AG20443 (cell line): ENCODE measurements at places on chromosomes 7 and 10.

GRCh38 chr7:7539152-7539551, 3.5 kb upstream of the COL28A1 start:
- DNase-seq = no peak

DNA sequence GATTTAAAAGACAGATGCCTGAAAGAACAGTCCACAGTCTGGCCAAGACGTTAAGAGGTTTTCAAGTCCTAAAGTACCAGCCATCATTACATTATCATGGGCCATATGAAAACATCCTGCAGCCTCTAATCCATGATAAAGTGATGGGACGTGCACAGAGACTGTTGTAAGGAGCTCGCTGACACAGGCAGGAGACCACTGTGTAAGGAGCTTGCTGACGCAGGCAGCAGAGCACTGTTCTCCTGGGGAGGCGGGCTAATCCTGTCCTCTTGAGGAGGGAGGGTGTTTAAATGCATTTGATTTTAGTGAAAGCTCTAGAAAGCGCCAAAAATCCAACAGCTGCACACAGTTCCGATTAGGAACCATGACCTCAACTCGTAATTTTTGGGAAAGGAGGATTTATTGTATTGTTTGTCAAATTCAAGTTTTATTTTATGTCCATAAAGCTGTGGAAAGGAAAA, 16.9 kb downstream of the SVIL start:
- DNase-seq = no peak

DNA sequence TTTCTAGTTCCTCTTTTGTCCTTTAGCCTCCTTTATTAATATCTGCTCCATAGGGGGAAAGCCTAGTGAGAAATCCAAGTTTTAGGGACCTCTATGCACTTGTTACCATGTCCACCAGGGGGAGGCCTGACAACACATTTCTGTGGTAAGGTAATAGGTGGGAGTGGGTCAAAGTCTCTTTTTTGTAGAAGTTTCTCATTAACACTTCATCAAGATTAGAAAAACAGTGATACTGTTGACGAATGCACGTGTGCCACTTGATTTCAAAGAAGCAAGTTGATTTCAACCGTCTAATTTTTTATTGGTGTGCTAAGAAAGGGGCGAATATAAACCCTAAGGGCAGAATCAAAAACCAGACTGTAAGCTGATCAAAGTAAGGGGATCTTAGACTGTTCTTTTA, 30.6 kb downstream of the CISD1 start:
- DNase-seq = peak; percentile 67

DNA sequence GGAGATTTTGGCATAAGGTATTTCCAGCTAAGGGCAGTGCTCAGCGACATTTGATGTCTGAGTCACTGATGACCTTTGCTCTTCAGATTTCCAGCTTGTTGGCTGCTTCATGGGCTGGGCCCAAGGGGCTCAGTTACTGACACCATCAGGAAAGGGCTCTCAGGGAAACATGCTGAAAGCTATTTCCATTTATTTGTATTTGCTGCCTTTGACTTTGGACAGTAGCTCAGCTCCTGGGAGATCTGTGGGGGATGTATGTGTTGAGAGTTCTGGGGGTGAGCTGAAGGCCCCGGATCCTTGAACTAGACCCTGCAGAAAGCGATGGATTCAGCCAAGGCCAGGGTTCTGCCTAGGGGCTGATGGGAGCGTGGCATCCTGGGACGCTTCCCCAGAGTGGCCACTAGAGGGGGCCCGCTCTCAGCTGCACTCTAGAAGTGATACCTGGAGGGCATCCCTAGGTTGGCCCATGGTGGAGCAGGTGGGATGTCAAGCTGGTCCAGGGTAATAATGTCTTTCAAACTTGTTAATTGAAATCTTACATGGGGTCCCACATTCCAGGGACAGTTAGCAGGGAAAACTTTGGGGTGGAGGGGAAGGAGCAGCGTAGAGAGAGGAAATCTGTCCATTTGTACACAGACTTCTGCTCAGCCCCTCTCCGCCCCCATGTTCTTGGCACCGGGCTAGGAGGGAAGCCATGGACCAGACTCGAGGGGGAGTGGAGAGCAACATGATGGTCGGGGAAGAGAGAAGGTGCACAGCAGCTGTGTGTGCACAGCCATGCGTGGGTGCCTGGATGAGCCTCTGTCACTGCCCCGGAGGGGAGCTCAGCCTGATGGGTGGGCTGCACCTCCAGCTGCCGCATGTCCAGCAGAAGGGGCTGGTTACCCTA, 3.0 kb upstream of the BTBD16 start:
- peak; percentile 89 for DNase-seq

DNA sequence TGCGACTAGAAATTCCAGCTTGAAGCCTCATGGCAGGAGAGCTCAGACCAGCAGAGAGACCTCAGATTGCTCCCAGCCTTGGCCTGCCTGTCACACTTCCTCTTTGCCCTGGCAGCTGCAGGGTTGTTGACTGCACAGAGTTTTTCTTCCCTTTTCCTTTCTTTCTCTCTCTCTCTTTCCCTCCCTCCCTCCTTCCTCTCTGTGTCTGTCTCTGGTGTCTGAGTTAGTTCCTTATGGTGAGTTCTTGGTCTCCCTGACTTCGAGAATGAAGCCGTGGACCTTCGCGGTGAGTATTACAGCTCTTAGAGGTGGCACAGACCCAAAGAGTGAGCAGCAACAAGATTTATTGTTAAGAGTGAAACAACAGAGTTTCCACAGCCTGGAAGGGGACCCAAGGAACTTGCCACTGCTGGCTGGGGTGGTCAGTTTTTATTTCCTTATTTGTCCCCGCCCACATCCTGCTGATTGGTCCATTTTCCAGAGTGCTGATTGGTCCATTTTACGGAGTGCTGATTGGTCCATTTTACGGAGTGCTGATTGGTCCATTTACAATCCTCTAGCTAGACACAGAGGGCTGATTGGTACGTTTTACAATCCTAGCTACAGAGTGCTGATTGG, 266.3 kb downstream of the RPS24 start:
- no peak for DNase-seq

DNA sequence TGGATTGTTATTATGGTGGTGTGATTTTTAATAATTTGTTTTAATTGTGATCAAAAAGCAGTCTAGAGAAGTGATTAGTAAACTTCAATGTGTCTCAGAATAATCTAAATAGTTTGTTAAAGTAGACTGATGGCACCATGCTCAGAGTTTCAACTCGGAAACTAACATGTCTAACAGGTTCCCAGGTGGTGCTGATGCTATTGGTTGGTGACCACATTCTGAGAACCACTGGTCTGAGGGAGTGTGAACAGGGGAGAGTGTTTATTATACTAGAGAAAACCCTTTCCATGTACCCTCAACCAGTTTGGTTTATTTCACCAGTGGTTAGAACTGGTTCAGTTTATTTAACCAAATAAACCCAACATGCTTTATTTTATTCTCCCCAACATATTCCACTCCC, 42.0 kb upstream of the LSM8 start:
- DNase-seq = no peak

DNA sequence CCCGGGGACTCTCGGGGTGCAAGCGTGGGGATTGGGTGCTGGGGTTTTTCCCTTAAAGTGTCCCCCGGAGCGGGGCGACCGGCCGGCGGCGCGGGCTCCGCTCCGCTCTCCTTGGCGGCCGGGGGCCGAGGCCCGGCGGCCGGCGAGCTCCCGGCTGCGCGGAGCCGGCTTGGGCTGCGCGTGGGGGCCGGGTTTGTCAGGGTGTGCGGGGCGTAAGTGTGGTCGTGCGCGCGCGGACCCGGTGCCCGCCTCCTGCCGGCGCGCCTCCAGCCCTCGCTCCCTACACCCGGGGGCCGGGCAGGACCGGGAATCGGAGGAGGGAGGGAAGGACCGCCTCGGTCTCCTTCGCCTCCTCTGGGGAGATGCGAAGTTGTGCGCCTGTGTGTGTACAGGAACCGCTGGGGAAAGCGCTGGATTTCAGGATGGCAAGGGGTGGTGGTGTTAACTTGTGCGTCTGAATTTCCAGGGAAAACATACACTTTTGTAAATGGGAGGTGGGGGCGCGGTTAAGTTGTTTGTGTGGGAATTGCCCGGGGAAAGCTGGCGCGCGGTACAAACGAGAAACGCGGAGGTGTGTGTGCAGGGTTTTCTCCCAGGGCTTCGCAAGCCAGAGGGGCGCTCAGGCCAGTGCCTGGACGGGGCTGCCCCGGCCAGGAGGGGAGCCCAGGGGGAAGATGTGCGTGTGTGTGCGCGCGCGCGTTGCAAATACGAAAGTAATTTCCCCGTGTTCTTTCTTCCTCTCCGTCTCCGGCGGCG, 737 bp downstream of the ZMIZ1 start:
- peak; percentile 63 for DNase-seq

DNA sequence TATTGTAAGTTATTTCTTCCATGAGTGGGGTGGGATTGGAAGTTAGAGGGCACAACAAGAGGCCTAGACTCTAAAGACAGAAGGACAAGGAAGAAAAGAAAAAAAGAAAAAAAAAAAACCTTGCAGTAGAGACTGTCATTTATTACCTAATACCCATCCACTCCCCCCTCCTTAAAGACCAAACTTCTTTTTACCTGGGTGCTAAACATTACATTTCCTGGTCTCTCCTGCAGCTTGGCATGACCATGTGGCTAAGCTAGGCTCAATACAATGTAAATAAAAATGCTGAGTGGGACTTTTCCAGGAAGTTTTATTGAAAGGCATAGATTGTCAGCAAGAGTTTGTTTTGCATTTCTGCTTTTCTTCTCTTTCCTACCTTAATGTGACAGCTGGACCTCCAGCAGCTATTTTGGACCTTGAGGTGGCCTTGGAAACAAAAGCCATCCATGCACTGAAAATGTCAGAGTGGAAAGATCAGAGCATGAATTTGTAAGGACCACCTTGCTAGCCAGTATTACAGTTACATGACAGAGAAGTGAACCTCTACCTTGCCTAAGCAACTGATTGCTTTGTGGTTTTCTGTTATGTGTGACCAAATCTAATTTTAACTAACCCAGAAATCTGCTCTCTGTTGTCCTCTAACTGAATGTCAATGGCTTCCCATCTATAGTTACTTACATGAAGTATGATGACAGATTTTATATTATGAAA, 81.3 kb upstream of the SFMBT2 start:
- no peak for DNase-seq

GRCh38 chr7:137328373-137329120, 15.0 kb downstream of the PTN start:
- DNase-seq = no peak

- DNase-seq = no peak
Observed at GRCh38 chr10:35581655-35582054, 23.5 kb upstream of the GJD4 start.

- DNase-seq = no peak
Observed at GRCh38 chr10:77240706-77241349, 396.8 kb downstream of the KCNMA1 start.

DNA sequence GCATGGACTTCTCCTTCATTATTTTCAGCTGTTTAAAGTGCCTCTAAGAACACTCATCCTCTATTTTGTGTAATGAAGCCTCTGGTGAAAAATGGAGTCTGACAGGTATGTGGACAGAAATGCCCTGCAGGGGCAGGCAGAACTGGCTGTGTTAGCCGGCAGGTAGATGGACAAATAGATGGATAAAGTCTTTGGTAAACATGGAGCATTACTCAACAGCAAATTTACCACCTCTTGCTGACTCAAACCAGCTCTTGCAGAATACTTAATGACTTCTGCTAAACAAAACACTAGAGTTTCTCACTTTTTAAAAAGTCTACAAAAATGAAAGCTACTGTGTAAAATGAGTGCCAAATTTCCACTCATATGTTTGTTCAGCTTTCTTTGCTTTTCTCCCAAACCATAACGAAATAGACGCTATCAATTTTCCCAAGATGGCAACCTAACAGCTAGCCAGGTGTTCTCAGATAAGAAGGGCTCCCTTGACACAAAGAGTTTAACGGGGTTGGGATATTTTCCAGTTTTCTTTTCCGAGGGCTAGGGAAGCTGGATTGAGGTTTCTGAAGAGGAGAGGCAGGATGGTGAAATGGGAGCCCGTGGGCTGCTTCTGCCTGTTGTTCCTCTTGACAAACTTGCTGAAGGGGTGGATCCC, 71.9 kb upstream of the HABP2 start:
- DNase-seq = no peak

- no peak for DNase-seq
Observed at GRCh38 chr10:6320320-6321010, 117.7 kb downstream of the PFKFB3 start.

DNA sequence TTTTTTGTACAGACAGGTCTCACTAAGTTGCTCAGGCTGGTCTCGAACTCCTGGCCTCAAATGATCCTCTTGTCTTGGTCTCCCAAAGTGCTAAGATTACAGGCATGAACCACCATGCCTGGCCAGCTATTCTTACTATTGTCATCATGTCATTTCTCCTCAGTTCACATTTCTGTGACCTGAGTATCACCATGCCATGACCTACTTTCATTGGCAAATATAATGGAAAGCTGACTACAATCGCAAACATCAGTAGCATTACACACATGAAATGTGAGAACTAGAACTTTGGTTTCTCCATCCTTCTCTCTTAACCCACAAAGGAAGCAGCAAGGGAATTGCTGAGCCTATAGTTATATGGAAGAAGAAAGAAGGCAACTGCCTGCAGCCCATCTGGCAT, 26.0 kb upstream of the WIPF3 start:
- DNase-seq = no peak

DNA sequence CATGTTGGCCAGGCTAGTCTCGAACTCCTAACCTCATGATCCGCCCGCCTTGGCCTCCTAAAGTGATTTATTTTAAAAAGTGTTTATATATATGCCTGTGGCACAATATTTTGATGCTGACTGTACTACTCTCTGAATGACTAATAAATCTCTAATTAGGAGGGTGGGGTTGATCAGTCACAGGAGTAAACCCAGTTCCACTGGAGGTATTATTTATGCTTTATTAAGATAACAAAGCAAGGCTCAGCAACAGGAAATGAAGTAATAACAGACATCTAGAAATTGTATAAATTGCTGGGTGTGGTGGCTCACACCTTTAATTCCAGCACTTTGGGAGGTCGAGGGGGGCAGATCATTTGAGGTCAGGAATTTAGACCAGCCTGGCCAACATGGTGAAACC, 26.0 kb upstream of the MCU start:
- peak; percentile 49 for DNase-seq

DNA sequence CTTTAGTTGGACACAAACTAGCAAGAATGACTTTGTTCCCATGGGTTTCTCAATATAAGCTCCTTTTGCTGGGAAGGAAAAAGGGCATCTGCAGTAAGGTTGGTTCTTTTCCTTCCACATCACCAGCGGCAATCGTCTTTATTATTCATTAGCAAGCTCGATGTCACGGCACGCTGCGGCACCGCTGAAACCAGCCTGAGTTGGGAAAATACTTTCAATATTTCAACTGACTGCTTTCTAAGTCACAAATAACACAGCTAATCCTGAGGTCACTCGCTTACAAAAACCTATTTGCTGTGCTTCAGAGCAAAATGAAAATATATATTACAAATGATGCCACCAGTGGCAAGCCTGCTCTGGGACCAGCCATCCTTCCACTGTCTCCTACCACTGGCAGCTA, 585.8 kb downstream of the DNAJB6 start:
- no peak for DNase-seq

- DNase-seq = no peak
Observed at GRCh38 chr10:129728905-129729795, 234.9 kb downstream of the EBF3 start.

- DNase-seq = peak; percentile 92
Observed at GRCh38 chr7:102875700-102876295, 37.0 kb upstream of the LRRC17 start.

- DNase-seq = no peak
Observed at GRCh38 chr7:5397736-5398135, 25.9 kb downstream of the TNRC18 start.
